Endothelial cell of umbilical vein (primary cell): ENCODE measurements at places on chromosomes 11 and 22.
A peak's percentile ranks its signal among the peaks of the same experiment; 100 is the strongest.

GRCh38 chr11:99585606-99586005, 564.9 kb downstream of the CNTN5 start:
- no peak for DNase-seq

GRCh38 chr22:24730864-24731263, 43.7 kb downstream of the PIWIL3 start:
- no peak for DNase-seq

DNA sequence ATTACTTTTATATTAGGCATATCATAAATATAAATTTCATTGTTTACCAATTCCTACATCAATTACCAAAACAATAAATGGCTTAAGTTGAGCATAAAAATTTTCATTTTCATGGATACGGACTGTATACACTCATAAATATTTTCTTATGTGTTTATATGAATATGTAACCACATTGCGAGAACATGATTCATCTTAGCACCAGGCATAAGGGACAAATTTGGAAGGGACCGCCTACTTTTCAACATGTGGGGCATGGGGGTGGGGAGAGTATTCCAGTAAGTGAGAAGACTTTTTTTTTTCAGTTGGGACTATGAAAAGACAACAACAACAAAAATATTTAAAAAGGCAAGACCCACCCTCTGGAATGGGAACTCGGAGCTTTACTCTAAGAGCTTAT, 296.1 kb downstream of the RAB38 start:
- no peak for DNase-seq

DNA sequence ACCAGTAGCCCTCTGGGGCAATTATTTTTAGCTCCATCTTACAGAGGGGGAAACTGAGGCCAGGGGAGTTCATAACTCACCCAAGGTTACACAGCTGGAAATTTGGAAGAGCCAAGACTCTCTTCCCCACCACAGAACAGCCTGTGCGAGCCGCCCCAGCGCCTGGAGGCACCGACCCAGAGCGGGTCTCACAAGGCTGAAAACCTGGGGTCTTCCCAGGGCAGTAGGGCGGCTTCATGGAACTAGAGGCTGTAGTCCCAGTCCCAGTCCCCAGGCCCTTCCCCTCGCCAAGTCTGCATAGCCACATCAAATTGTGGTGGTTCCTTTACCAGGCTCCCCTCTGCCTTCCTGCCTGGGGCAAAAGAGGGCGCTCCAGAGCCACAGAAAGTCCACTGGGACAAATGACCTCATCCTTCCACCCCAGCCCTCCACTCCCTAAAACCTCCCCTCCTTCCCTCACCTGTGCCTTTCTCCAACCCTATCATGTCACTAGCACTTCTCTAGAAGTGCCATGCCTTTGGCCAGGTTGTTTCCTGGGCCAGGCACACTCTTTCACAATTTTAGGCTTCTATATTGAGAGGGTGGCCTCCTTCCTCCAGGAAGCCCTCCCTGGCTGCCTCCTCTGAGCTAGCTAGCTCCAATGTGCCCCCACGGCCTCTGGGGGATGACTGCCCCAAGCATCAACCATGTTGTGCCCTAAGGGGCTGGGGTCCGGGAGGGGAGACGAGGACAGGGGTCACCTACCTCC, 15.2 kb upstream of the CDC42EP1 start:
- peak; percentile 80 for DNase-seq

DNA sequence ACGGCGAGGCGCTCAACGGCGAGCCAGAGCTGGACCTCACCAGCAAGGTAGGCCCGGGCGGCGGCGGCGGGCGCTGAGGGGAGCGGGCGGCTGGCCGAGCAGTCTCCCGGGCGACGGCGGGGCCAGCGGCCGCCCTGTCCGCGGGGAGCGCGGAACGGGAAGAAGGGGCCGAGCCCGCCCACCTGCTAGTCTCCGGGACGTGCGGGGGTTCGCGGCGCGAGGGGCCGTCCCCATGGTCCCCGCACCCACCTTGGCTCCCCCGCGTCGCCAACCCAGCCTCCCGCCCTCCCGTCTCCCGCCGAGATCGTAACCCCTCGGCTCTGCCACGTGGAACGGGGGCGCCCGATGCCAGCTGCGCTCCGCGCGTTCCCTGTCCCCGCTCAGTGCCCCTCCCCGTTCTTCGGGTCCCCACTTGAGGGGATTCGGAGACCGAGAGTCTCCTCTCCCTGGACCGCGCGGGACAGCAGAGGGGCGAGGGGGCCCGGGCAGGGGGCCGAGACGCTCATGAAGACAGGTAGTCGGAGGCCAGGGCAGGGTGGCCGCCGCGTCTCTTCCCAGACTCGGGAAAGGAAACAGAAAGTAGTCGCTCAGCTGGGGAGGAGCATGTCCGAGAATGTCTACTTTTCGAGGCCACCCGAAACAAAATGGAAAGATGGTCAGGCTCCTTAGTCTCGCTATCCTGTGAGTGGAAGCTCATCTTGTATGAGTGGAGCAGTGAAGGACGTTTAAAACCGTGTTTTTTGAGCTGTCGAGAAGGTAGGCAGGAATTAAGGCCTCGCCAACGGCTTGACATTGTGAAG, 557 bp downstream of the GTPBP1 start:
- peak; percentile 50 for DNase-seq

DNA sequence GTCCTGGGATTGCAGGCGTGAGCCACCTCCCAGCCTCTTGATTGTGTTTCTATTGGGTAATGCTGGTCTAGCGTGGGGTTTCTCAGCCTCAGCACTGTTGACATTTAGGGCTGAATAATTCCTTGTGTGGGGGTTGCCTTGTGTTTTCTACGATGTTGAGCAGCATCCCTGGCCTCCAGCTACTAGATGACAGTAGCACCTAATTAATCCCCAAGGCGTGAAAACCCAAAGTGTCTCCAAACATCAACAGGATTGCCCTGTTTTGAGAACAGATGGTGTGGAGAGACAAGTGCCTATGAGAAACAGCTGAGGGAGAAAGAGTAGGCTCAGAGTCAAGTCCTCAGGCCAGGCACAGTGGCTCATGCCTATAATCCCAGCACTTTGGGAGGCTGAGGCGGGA, 67.2 kb downstream of the SGSM1 start:
- DNase-seq = no peak

- DNase-seq = no peak
Measured at GRCh38 chr11:79406376-79406775, 34.5 kb downstream of the TENM4 start.

DNA sequence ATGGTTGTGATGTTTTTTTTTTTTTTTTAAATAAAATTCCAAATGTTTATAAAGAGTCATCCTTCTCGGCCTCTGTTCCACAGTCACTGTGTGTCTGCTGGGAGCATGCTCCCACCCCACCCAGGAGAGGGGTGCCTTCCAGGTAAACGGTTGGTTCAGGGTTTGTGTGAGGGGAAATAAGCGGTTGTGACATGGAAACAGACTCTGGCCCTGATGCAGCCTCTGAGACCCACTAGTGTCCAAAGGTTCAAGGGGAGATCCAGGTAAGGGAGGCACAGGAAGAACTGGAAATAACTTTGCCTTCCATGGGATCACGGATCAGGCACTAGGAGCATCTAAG, 6.0 kb upstream of the GAS2L1 start:
- no peak for DNase-seq
